ENCODE measurements at places on chromosomes 7 and 10.

GRCh38 chr7:91293136-91293535, 28.9 kb downstream of the FZD1 start:
- no peak for DNase-seq

DNA sequence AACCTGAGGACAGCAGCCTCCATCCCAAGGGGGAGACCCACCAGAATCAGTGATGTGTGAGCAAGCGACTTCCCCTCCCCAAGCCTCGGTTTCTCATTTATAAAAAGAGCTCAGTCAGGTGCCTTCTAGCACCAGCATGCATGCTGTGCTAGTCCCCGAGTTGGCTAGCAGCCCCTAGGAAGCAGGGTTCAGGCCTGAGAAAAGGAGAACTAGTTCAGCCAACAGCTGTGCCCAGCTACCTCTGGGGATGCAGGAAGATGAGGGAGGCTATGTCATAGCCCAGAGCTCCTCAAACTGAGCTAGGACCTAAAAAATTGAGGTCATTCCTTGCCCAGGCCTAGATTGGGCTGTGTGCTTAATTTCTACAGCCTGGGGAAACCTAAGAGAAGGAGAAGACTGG, 13.7 kb downstream of the DRGX start:
- DNase-seq: no peak

- DNase-seq: no peak
Measured at GRCh38 chr7:131637859-131638258, 81.4 kb upstream of the PODXL start.

- DNase-seq: no peak
Measured at GRCh38 chr10:101364721-101365120, 10.8 kb downstream of the BTRC start.

DNA sequence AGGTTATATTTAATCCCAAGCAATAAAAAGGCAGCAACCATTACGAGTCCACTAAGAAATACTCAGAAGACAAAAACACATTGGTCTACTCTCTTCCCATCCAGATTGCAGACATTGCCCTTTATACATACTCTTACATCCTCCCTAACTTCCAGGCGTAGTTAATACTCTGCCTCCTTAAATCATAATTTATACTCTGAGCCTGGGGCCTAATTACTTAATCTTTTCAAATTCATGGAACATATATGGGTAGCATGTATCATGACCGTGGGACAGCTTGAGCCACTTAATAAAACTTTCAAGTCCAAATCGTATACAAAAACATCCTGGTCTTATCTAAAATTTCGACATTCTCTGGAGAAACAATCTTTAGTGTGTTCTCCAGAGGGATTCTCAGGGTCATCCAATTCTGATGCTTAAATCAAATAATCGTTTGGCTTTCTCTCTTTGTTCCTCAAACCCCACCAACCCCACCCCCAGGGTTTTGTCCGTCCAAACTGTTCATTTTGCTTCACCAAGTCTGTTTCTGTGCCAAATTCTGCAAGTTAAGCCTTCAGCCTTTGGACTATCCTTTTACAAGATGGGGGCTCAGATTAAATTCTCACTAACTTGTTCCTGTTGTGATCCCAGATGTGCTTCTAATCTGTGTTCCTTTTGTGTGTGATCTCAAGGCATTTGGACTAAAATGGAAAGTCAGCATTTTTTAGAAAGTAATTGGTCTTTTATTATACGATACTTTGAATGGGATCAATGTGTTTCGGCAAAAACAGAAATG, 86.4 kb downstream of the ADAM12 start:
- no peak for DNase-seq

DNA sequence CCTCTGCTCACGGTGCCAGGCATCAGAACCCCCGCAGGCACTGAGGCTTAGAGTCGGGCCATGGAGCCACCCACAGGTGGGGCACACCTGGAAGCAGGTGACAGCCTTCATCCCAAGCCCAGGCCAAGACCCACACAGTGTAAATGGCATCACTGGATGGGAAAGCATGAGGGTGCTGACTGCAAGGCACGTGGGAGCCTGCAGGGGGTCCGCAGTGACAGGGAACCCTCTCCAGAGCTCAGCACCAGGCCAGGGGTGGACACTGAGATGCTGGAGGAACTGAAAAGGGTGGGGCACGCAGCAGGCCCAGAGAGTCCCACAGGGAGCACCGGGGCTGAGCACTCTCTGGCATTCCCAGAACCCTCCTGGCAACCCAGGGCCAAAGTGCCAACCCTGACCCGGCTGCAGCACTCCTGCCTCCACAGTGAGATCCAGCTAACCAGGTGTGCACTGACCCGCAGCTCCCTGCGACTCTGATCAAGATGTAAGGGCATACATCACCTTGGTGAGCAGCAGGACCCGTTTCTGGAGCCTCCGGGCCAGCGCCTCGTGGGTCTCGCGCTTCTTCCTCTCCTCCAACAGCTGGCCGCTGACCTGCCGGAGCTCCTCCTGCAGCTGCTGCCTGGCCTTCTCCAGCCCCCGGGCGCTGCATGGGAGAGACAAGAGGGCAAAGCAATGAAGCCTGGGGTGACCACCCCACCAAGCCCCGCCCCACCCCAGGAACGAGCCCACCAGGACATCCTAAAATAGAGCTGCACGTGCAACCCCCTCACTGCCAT, 163.9 kb downstream of the MAD1L1 start:
- DNase-seq: no peak

DNA sequence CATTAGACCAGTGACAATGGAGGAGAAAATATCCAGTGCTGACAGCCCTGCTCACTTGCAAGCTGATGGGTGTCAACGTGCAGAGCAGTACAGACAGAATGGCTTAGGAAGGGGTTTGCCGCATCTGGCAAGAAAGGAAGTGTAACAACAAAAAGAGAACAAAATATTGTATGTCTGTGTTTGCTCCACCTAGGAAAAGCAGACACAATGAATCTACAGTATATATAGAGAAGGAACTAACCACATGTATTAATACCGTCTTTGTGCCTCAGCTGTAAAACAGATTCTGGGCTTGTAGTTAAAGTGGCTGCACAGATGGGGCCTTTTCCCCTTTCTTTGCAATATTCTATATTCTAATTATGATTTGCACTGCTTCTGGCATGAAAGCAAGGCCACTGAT, 281.1 kb upstream of the MEOX2 start:
- DNase-seq: no peak

GRCh38 chr7:55554038-55554437, 18.3 kb downstream of the VOPP1 start:
- no peak for DNase-seq

DNA sequence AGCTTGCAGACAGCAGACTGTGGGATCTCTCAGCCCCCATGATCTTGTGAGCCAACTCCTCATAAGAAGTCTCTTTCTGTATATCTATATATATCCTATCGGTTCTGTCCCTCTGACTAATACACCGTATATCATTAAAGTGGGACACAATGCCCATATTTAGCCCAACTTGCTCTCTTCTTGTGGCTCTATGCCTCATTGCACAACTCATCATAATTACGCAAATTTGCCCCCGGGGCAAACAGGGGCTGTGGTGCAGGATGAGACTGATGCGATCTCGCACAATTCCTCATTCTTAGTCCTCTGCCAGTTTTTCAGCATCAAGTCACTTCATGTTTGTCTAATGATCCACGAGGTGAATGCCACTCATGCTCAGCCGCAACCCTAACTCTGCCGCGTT, 183.2 kb downstream of the PRPF18 start:
- DNase-seq: no peak

- DNase-seq: no peak
Measured at GRCh38 chr7:107387573-107388219, 82.2 kb upstream of the GPR22 start.

GRCh38 chr10:49394933-49395740, 752 bp downstream of the DRGX start:
- no peak for DNase-seq

DNA sequence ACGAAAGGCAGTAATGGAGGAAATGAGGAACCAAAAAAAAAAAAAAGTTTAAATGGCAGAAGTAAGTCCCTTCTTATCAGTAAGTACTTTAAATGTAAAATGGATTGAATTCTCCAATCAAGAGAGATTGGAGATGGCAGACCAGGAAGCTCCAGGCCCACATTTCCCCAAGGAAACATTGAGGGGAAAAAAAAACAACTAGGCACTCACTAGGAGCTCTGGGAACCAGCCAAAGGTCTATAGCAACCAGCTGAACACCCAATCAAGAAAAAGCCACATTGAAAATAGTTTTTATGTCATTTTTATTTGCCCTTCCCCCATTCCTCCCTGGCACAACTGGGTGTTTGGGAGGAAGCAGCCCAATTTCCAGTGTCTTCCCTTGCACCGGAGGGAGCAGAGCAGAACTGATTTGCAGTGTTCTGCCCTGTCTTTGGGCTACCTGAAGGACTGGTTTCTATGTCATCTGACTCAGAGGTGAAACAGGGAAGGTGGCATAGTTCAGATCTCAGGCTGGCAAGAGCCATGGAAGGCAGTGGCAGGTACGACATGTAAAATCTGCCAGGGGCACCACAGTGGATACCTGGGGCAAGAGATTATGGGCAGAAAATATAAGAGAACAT, 121.9 kb downstream of the SMURF1 start:
- no peak for DNase-seq

- DNase-seq: no peak
Measured at GRCh38 chr10:133226251-133226808, 3.7 kb upstream of the UTF1 start.

DNA sequence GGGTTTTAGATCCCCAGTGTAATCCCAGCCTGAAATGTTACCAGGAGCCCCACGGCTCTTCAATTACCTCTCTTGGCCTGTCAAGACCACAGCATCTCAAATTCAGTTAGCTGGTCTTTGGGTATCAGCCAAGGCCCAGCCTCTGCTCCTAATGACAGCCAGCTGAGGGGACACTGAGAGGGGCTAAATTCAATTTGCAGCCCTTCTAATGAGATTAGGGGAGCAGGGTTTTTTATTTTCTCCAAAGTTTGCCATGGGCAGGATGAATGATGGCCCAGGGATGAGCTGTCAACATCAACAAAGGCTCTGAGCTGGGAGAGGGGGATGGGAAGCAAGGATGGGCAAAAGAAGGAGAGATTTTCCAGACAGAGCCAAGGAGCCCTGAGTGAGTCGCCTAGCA, 116.8 kb upstream of the TBX20 start:
- DNase-seq: no peak

- peak; percentile 76 for DNase-seq
Measured at GRCh38 chr7:30771174-30771879, at the start of gene MINDY4. Gene MINDY4, plus strand, starts transcription at chr7:30771417. Its CDS starts 77 bp downstream, at chr7:30771494.

- no peak for DNase-seq
Measured at GRCh38 chr10:12419262-12419847, 70.0 kb downstream of the CAMK1D start.

All from small intestine (tissue), 16 donors.